T-helper 22 cell (primary cell): ENCODE measurements at places on chromosomes 2 and 18.

- no peak for DNase-seq
Observed at GRCh38 chr2:174704642-174705041, 59.6 kb downstream of the CHRNA1 start.

GRCh38 chr2:226581661-226582060 lies 218.0 kb downstream of the IRS1 start:
- no peak for DNase-seq

- DNase-seq, result no peak
Observed at GRCh38 chr2:18232731-18233438, 327.6 kb downstream of the RDH14 start.

DNA sequence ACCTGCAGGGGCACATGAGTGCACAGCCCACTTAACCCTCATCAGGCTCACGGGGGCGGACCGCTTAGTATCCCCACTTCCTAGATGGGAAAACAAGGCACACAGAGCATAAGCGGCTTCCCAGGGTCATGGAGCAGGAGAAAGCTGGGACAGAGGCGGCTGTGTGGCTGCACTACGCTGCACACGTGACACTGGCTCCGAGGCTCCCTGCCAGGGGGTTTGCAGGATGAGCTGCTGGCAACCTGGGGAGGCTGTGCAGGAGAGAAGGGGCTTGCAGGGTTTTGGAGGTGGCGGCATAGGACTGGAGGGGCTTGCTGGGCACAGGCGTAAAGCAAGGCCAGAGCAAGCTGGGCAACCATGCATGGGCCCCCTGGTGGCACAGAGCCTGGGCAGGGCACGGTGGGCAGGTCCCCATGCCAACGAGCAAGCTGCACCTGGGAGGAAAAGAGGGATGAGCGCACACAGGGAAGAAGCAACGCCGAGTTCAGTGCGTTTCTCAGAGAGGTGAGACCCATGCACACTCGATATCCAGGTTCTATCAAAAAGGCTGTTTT lies 268.6 kb downstream of the HDAC4 start:
- no peak for DNase-seq

DNA sequence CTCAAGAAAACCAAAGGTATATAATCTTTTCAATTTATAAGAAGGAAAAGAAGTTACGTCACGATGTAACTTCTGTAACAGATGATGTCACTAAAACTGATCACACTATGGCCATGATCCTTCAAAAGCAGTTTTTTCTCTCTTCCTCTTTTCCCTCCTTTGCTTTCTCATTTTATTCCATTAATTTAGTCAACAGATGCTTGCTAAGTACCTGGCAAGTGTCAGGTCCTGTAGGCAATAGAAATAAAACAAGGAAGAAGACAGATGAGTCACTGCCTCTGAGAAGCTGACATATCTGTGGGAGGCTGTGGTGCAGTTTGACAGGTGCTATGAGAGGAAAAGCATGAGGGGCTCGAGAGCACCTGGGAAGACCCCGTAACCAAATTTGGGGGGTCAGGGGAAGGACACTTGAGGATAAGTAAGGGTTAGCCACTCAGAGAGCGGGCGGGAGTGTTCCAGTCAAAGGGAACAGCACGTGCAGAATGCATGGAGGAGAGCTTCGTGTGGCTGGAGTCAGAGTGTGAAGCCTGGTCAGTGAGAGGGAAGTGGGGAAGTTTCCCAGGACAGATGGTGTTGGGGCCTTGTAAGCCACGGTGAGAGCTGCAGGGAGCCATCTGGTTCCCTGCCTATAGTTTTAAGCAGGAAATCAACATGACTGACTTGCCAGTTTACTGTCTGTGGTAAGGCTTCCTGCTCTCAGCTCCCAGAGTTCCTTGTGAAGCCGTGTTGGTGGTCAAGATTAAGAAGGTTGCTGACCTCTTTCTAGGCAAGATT lies 198.8 kb upstream of the FOSL2 start:
- no peak for DNase-seq

DNA sequence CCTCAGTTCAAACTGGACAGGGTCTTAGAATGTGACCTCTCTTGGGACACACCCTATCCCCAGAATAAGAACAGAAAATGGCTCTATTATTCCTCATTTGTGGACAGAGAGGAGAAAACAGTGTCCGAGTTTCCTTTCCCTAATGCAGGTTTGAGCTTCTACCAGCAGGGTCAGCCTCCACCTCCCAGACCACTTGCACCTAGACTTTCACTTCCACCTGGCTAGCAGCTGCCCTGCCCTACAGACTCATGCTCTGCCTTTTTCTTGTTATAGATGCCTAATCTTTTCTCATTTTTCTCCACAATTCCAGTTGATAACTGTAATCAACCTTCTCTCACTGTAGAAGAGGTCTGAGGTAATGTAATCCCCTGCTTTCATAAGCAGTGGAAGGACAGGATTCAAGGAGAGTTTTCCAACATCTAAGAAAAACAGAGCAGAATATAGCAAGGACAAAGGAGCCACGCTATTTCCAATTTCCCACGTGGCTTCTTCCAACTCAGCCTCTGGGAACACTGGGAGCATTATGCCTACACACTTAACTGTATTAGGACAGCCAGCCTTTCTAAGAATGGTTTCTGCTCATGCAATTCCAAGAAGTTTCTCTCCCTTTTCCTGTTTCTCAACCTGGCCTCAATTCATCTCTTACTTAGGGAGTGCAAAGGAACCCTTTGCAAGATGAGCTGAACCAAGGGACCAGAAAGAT lies 239.8 kb downstream of the BCL11A start:
- DNase-seq, result no peak

GRCh38 chr2:43764086-43764705 lies 9.6 kb upstream of the DYNC2LI1 start:
- no peak for DNase-seq

DNA sequence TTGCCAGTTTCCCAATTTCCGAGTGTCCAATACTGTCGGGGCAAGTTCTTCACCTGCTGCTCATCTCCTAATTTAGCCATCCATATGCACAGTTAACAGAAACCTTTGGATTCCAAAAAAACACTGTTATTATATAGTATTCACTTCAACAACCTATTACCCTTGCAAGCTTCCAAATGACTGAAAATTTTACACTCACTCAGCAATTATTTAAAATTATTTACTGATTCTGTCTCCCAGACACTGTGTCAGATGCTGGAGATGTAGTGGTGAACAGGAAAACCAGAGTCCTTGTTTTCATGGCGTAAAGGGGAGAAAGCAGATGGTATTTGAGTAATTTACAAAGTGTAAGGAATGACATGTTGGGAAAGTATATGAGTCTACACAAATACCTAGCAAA lies 53.7 kb upstream of the BMPR2 start:
- no peak for DNase-seq

GRCh38 chr18:54192900-54193299 lies 31.6 kb downstream of the MBD2 start:
- DNase-seq, result no peak

GRCh38 chr2:123163398-123163797 lies 861.7 kb upstream of the CNTNAP5 start:
- DNase-seq, result no peak

DNA sequence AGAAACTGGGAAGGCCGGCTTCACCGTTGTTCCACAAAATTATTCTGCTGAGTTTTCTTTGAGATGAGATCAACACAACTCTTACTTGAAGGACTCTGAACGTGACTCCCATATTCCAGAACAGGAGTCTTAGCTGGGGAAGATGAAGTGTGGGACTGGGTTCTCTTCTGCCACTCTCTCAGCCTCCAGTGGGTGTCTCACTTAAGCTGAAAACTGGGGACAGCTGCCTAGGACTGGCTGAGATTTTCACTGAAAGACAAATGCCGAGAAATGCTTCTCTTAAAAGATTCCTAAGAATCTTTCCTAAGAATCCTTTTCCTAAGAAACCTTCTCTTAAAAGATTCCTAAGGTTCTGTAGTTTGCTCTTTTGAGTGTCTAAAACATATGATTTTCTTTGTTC lies 156.6 kb upstream of the LHCGR start:
- no peak for DNase-seq

- no peak for DNase-seq
Observed at GRCh38 chr2:149132901-149133300, 94.4 kb downstream of the LYPD6B start.

GRCh38 chr2:193929131-193929530 lies 1727.9 kb upstream of the SLC39A10 start:
- DNase-seq, result no peak

- DNase-seq, result no peak
Observed at GRCh38 chr18:68642003-68642402, 72.9 kb downstream of the TMX3 start.

DNA sequence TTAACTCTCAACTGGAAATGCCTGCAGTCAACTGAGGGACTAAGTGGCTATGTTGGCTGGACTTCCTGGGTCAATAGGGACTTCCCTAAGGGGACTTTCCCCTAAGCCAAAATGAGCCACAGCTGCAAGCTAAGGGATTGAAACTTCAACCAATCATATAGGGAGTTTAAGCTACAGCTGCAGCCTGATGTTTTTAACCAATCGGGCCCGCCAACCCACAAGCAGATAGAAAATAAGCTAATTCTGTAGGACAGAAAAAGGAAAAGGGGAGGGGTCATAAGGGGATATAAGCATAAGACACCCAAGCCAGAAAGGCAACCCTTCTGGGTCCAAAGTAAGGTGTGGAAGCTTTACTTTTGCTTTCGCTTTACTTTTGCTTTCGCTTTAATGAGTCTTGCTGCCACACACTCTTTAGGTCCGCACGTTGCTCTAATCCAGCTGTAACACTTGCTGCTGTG lies 927.5 kb downstream of the ERBB4 start:
- no peak for DNase-seq

DNA sequence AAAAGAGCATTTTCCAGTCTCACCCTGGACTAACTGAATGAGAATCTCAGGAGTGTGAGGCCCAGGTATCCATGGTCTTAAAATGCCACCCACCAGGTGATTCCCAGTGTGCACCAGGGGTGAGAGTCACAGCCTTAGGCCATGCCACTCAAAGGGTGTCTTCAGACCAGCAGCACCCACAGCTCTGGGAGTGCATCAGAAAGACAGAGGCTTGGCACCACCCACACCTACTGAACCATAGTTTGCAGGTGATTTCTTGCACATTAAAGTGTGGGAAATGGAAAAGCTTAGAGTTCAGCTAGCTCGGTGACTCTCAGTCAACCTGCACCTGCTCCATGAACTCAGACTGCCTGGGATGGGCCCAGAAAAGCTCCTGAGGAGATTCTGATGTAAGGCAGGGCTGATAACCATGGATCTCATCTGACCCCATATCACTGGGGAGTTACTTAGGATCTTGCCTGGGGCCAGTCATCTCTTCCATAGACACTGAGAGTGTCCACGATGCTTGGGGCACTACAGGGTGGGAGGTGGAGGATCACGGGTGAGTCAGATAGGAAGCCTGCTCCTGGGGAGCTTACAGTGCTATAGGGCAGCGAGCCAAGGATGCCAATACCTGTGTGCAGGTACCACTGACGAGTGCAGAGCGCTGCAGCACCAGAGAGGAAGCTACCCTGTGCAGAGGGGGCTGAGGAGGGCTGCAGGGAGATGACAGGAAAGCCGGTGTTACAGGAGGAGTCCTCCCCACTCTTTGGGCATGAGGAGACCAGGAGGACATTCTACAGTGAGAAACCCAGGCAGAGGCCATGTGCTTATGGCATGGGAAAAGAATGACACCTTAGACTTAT lies 4.6 kb downstream of the IL37 start:
- DNase-seq, result no peak

- no peak for DNase-seq
Observed at GRCh38 chr2:55419233-55419678, 400 bp downstream of the CCDC88A start.

DNA sequence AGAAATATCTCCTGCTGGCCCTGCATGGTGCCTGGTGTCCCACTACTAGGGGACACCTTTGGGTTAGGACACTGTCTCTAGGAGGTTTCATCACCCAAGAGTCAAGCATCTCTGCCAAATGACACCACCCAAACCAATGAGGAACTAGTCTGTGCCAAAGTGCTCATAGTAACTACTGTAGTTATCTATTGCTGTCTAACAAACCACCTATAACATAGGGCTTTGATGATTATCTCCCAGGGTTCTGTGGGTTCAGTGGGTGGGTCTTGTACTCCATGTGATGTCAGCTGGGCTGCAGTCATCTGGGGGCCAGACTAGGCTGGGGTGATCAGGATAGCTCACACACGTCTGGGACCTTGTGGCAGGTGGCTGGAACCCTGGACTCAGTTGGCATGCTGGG lies 59.8 kb downstream of the EPAS1 start:
- no peak for DNase-seq

GRCh38 chr2:109049022-109049421 lies 60.0 kb upstream of the EDAR start:
- DNase-seq, result no peak

GRCh38 chr2:33033606-33034081 lies 86.9 kb downstream of the LTBP1 start:
- no peak for DNase-seq
